Fibroblast of lung (primary cell): ENCODE measurements at places on chromosomes 7 and 10.

GRCh38 chr10:91702620-91703019 lies 69.7 kb upstream of the PPP1R3C start:
- no peak overlapping the region for H3K27ac ChIP-seq
- H3K4me1 ChIP-seq = no peaks in the 10 kb centered on the region
- H3K4me3 ChIP-seq = no peak overlapping the region
- no peak for DNase-seq
- H3K36me3 ChIP-seq = no peaks in the 10 kb centered on the region

DNA sequence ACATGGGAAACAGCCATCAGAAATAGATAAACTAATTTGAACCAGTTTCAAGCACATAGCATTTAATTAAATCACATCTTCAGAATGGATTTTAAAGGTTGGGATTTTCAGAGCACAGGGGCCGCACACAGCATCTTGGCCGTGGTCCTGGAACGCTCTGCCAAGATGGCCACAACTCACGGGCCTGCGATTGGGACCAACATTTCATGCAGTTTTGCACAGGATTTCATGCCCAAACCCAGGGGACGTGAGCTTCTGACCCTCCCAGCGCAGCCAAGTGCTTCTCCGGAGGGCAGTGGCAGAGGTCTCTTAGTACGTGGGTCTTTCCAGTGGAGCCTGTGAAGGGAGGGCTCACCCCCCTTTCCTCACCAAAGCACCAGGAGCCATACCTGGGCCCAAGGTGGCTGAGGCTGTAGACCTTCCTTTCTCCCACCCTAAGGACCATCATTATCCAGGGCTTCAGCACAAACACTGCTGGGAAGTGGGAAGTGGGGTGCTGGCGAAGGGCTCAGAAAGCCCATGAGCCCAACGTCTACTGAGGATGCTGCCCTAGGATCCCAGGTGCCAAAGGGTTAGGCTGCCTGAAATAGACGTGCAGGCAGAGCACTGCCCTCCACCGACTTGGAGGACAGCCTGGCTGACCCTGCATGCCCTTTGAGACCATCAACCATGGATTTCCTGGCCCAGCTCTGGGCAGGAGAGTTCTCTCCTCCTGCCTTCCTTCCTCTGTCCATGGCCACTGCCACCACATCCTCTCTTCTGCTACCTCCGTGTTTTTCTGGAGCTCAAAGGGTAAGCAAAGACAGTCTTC lies 611.2 kb upstream of the MGMT start:
- no peak for DNase-seq
- H3K4me3 ChIP-seq = no peak overlapping the region
- H3K27me3 ChIP-seq = no peaks in the 10 kb centered on the region
- no peaks in the 10 kb centered on the region for H3K4me1 ChIP-seq
- H3K27ac ChIP-seq = no peak overlapping the region

DNA sequence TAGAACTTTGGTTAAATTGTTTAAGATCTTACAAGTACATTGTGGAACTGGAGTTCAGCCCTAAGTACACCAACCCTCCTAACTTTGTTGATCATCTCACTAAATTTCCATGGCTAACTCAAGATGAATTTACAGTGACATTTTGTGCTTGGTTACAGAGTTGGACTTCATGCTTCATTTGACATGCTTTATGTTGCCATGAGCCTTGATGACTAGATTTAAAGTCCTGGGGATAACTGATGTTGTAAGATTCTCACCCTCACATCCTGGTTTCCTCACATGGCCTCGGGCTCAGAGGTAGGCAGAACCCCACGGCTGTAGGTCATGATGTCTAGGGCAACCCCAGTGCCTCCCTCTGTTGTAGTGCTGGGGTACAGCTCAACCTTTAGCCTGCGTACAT lies 397.2 kb upstream of the IGFBP3 start:
- no peaks in the 10 kb centered on the region for H3K27me3 ChIP-seq
- no peaks in the 10 kb centered on the region for H3K36me3 ChIP-seq
- no peak for DNase-seq
- no peak overlapping the region for H3K27ac ChIP-seq

- peak; percentile 85 for DNase-seq
- H3K36me3 ChIP-seq = no peaks in the 10 kb centered on the region
- H3K27me3 ChIP-seq = no peaks in the 10 kb centered on the region
- H3K27ac ChIP-seq = no peak overlapping the region
These were observed 196.0 kb downstream of the RNLS start for GRCh38 chr10:88386821-88387773.

DNA sequence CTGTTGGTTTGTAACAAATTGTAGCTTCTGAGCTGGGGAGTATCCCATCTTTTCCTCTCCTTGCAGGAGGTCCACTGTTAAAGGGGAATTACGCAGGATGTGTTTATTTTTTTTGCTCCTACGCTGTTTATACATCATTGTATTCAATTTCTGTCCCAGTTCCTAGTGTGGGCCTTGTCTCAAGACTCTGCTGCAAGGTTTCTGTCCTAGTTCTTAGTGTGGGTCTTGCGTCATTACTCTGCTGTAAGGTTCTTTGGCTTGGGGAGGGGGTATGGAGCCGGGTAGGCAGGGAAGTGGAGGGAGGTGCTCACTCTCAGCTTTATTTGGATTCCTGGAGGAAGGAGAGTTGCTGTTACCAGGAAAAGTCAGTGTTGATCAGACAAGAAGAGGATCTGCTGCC lies 64.0 kb upstream of the TRIM8 start:
- H3K27ac ChIP-seq = no peak overlapping the region
- peaks cover 7% of the 10 kb centered on the region for H3K4me1 ChIP-seq
- H3K36me3 ChIP-seq = no peaks in the 10 kb centered on the region
- H3K27me3 ChIP-seq = no peaks in the 10 kb centered on the region
